ENCODE measurements at places on chromosomes 2 and 18. TPM values are rescaled to one million over a fixed set of nuclear protein-coding genes. Genes with fewer than 3 reads are reported as not detected.

Gene DSG1
- total RNA-seq, result 1.3 TPM

- no peak for DNase-seq
These were observed 10.0 kb upstream of the LAPTM4A start for GRCh38 chr2:20061476-20061875.

DNA sequence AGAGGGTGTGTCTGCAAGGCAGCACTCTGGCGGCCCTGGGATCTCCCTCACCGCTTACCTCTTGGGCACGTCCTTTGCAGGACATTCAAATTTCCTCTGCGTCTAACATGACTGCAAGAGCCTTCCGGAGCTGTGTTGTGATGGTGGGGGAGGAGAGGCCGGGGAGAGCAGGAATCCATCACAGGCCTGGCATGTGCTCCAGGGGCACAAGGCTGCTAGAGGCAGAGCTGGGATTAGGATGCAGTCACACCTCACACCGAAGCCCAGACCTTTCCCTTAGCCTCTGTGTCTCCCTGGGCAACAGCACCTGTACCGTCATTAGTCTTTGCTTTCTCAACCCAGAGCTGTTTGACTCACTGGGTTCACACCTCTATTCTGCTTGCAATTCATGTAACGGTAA, 111.3 kb downstream of the CMPK2 start:
- no peak for DNase-seq

GRCh38 chr2:136134126-136134525, 16.2 kb upstream of the CXCR4 start:
- DNase-seq, result no peak

DNA sequence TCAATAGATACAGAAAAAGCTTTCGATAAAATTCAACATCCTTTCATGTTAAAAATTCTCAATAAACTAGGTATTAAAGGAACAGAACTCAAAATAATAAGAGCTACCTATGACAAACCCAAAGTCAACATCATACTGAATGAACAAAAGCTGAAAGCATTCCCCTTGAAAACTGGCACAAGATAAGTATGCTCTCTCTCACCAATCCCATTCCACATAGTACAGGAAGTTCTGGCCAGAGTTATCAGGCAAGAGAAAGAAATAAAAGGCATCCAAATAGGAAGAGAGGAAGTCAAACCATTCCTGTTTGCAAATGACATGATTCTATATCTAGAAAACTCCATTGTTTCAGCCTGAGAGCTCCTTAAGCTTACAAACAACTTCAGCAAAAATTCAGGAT, 1145.8 kb upstream of the DDX18 start:
- no peak for DNase-seq

- DNase-seq, result no peak
These were observed 3.1 kb downstream of the DLX2 start for GRCh38 chr2:172099472-172100079.

Gene DES
- total RNA-seq, result 15,954 TPM

DNA sequence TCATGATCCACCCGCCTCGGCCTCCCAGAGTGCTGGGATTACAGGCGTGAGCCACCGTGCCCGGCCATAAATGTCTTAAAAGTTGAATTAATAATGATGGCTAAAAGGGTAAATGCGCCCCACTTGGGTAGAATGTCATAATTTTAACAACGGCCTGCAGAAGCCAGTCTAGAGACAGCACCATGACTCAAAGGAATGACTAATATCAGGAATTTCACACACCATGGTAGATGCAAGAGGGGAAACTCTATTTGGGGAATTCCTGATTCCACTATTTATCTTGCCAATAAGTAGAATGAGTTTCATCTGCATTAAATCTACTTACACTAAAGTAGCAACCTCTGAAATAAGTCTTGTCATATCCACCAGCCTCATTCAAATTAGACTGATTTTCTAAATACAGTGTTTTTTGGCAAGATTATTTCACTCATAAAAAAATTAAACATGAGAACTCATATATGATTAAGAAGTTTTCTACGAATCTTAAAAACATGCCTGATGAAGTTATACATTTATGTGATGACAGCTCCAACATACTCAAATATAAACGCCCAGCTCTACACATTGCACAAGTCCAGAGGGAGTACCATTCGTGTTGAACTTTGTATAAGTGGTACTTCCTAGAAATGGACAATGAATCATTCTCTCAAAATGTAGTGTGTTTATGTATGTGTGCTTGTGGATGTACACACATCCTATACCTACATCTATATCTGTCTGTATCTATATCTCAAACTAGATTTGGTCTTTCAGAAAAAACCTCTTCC, 309.7 kb downstream of the IRS1 start:
- DNase-seq, result no peak

DNA sequence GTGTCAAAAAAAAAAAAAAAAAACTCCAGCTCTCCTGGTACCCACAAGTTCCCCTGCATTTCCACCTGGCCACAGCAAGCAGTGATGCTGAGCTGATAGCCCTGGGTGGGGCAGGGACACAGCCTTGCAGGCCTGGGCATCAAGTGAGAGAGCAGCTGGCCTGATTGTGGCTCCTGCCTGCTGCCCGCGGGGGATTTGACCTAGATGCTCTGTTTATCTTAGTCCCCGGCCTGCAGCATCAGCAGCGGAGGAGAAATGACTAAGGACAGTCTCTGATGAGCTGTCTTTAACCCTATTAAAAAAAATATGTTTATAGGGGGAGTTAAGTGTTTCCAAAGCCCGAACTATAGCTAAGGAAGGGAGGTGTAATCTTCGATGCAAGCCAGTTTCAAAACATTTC, 102.6 kb downstream of the MTCL1 start:
- no peak for DNase-seq

Gene ACMSD
- not detected for total RNA-seq

GRCh38 chr2:167490455-167490854, 602.2 kb downstream of the XIRP2 start:
- DNase-seq, result no peak

DNA sequence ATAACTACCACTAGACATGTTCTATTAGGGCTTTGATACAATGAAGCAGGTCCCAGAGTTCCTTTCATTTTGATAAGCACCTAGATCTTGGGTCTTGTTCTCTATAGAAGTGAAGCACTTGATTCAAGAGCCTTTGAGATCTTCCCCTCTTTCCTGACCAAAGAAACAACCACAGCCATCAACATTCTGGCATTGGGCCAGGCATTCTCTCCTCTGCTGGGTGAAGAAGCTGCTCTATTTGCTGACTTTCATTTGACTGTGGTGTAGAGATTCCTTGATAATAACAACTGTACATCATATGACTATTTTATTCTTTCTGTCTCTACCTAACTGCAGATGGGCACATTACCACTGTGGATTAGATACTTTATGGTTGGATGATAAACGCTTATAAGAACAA, 96.6 kb upstream of the LYPD1 start:
- no peak for DNase-seq

- DNase-seq, result no peak
These were observed 97.0 kb downstream of the KCNF1 start for GRCh38 chr2:11008773-11009172.

DNA sequence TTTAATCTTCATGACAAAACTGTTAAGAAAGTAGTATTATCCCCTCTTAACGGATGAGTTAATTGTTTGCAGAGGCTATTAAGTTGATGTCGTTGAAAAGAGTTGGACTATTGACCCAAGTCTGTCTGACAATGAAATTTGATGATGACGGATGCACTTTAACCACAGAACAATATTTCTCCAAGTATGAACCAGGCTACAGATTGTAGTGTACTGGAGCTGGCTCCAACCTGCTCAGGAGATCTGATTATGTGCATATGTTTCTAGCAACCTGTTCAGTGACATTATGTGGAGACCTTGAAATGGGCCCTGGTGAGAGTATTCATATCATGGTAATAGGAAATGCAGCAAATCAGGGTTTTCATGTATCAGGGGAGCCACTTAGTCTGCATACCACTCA, 174.1 kb downstream of the CDH7 start:
- DNase-seq, result no peak

DNA sequence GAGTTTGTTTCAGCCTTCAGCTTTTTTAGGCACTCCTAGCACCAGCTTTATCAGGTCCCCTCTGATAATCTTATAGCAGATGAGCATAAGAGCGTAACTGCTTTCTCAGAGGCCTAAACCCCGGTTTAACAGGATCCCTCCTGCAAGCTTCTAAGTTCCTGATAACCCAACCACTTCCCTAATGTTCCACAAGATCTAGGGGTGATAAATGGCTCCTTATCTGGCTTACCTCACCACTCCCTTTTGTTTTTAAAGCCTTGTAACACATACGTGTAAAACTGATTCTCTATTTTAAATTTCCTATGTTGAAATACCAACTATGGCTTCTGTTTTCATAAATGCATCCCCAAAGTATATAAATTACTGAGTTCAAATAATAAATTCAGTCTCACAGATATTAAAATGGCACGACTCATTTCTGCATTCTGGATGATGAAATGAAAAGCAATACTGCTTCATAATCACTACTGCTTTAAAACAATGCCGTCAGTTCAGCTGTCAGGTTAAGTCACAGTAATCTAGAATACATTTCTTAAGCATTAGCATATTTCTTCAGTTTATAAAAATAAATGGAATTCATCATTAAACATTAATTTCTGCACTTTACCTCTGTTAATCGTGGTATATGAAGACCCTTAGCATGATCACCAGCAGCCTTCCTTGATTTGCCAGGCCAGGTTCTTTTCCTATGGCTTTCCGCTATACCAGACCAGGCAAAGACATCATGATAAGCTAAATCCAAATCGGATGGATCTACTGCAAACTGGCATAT, 126.3 kb downstream of the C2orf74 start:
- no peak for DNase-seq

GRCh38 chr2:60520151-60520876, 33.1 kb downstream of the BCL11A start:
- no peak for DNase-seq

- no peak for DNase-seq
These were observed 41.4 kb downstream of the TMEM182 start for GRCh38 chr2:102803041-102803896.

DNA sequence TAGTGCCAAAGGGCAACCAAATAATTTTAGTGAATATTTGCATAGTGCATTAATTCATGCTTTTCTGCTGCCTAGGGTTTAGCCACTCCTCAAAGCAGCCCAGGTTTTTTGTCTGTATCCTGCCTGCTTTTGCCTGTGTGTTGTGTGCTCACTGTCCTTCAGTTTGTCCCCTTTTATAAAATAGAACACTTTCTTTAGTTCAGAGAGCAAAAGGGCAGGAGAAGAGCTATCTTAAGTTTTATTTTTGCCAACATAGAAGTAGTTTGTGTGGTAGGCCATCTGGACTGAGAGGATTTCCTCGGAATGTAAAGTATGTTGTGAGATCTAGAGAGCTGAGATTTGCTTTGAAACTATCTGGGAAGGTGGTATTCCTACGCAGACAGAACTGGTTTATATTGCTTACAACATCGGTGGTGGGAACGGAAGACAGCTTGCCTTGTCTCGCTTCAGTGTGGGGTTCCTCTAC, 64.9 kb downstream of the EML4 start:
- DNase-seq, result no peak

DNA sequence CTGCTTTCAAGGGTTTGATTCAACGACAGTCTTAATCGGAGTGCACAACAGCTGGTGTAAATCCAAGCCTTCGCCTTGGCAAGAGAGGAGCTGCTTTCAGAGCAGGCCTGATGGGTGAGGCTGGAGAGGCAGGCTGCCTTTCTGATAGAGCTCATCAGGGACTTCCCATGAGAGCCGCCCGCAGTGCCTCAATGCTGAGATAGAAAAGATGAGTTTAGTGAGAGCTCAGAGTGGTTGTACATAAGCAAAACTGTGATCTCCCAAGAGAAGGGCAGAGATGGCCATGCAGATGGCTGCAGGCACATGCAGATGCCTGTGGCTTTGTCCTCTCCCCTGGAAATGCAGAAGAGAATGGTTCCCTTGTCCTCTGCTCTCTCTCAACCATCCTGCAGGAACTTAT, 122.1 kb downstream of the ARL4C start:
- DNase-seq, result no peak

DNA sequence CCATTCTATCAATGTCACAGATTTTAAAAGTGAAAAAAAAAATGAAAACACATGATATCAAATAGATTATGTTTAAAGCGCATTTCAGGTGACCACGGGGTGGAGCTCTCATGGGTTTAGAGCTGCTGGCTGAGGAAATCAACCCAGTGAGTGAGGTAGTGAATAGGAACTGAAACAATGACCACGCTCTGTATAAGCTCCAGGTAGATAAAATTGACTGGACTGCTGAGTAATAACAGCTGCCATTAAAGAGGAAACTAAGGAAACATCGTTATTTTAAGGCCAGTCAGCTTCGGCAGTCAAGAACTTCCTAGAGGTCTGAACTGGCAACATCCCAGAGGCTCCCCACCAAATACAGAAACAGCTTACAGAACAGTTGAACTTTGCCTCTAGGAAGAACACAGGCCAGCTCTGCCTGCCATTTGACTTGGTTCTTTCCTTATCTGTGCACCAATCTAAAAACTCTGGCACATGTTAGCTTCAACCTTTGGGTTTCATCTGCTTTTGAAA, 185.9 kb downstream of the PDE1A start:
- DNase-seq, result no peak

- DNase-seq, result no peak
These were observed 187.8 kb downstream of the FTCDNL1 start for GRCh38 chr2:199663157-199663556.

Gene REG3G
- not detected for total RNA-seq

DNA sequence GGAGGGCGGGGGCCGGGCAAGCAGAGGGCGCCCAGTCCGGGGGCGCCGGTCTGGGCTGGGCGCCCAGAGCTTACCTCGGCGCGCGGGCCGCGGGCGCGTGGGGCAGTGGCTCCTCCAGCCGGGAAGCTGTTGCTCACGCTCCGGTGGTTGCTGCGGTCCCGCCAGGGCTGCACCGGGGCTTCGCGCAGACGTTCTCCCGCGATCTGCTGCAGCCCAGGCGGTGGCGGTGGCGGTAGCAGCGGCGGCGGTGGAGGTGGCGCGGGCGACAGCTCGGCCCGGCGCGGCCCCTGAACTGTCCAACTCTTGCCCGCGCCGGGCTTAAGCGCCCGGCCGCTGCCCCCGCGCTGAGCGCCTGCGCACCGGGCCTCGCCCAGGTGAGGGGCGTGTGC, 391 bp downstream of the ZNF385B start:
- DNase-seq, result no peak

DNA sequence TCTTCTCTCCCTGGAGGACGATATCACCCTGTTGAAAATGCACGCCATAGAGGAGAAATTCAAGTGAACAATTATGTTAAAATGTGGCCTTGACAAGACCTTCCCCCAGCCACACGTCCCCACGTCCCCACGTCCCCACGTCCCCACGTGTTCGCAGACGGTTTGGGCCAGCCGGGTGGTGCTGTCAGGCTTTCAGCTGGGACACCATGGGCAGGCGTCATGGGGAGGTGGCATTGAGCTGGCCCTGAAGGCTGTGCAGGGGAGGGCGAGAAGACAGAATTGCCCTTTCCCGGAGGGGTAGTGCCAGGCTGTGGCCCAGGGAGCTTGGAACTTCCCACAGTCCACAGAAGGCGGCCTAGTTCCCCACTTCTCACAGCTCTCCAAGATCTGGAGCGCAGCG, 240.7 kb upstream of the RAB6C start:
- DNase-seq, result no peak

DNA sequence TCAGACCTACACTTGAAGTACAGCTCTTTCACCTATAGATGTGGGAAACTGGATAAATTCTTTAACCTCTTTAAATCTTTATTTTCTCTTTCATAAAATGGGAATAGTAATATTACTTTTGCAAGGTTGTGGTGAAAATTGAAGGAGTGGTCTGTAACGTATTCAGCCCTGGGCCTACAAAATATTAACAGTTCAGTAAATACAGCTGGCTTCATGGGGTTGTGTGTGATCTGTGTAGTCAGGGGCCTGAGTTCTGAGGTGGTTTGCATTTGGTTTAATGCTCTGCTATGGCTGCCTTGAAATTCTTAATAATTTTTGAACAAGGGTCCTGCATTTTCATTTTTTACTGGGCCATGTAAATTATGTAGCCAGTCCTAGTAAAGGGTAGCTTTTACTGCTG, 16.8 kb upstream of the EML6 start:
- DNase-seq, result no peak

GRCh38 chr2:109030870-109031475, 42.0 kb upstream of the EDAR start:
- DNase-seq, result no peak
